ENCODE measurements at places on chromosomes 12 and 14.

DNA sequence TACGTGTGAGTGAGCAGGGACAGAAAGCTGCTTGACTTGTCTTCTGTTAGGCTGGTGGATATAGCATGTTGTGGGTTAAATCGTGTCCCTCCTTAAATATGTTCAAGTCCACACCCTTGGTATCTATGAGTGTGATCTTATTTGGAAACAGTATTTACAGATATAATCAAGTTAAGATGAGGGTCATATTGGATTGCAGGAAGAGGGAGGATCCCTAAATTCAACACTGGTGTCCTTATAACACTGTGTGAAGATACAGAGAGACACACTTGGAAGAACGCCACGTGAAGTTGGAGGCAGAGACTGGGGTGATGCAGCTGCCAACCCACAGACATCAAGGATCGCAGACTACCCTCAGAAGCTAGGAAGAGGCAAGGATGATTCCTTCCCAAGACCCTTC is 275.2 kb upstream of the SSTR1 start:
- no peak for DNase-seq

- DNase-seq: no peak
These were observed 135.7 kb downstream of the SRGAP1 start for GRCh38 chr12:63980211-63980610.

DNA sequence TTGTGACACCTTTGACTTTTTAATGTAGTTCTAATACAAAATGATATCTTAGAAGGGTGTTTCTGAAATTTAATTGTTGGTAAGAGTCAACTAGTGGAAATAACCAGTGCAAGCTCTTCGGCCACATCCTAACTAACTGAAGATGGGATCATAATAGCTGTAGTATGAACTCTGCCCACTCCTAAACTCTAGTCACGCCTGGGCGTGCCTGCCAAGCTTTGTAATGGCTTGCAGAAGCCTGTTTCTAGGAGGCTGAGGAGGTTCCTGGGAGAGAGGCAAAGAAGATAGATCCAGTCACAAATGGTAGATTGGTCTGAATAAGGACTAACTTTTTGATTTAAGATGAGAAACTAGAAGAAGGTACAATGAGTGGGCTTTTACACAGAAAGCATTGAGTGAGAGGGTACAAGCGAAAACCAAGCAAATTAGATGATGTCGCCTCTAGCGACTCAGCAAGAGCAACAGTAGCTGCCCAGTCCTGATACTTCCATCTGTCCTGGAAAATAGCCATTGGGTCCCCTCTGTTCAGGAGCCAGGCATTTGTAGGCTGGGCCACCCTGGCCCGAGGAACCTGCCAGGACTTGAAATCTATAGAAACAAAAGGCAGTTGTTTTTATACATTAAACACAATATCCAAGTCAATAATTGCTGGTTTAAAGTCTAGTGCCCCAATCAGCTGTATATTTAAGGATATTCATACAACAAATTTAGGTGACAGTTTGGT is 148.8 kb downstream of the SLC38A4 start:
- no peak for DNase-seq

- DNase-seq: no peak
These were observed 25.7 kb downstream of the KLRK1 start for GRCh38 chr12:10363914-10364814.

DNA sequence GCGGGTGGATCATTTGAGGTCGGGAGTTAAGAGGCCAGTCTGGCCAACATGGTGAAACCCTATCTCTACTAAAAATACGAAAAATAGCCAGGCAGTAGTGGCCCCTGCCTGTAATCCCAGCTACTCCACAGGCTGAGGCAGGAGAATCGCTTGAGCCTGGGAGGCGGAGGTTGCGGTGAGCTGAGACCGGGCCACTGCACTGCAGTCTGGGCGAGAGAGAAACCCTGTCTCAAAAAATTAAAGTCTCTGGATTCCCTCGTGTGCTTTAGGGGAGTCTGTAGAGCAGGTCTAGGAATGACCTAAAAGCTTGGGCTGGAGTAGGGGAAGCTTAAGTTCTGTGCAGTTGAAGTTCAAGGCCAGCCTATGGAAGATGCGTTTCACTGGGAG is 697 bp upstream of the TULP3 start:
- DNase-seq: no peak

- no peak for DNase-seq
These were observed 610 bp downstream of the VSIG10 start for GRCh38 chr12:118103201-118103600.
